Left renal pelvis (tissue), 4 donors: ENCODE measurements at places on chromosomes 16 and 17. TPM values are rescaled to one million over a fixed set of nuclear protein-coding genes. Genes with fewer than 3 reads are reported as not detected.
A peak's percentile ranks its signal among the peaks of the same experiment; 100 is the strongest.

POLR3E gene
- polyA plus RNA-seq: 43.8 TPM

CCT6B gene
- polyA plus RNA-seq: 4.8 TPM

TBC1D3H gene
- not detected for polyA plus RNA-seq

RCVRN gene
- 0.38 TPM for polyA plus RNA-seq

BRICD5 gene
- polyA plus RNA-seq: 5.7 TPM

KCNJ18 gene
- polyA plus RNA-seq: not detected

ZACN gene
- polyA plus RNA-seq: 1.6 TPM

CEP131 gene
- polyA plus RNA-seq: 12.3 TPM

C17orf78 gene
- polyA plus RNA-seq: not detected

MYL4 gene
- 2.2 TPM for polyA plus RNA-seq

DNA sequence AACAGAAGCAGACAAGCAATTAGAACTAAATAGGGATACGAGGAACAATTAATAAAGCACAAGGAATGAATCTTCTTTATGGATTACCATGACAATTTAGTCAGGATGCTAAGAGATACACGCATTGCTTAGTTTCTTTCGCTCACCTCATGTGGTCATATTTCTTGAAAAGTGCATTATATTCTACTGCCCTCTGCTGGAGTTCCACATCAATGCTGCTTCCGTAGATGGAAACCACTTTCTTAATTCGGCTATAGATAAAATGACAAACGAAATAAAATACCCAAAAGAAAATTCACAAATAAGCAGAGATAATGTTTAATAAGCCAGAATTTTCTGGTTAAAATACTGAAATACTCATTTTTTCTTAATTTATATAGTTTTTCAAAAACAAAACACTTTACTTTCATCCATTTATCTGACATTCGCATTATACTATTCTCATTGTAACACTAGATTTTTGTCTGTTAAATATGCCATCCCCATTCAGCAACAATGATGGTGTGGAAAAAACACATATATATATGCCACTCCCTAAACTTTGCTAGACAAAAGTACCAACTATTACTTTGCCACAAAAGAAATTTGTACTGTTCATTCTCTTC is 22.0 kb upstream of the PHLPP2 start:
- DNase-seq: peak; percentile 9

DNA sequence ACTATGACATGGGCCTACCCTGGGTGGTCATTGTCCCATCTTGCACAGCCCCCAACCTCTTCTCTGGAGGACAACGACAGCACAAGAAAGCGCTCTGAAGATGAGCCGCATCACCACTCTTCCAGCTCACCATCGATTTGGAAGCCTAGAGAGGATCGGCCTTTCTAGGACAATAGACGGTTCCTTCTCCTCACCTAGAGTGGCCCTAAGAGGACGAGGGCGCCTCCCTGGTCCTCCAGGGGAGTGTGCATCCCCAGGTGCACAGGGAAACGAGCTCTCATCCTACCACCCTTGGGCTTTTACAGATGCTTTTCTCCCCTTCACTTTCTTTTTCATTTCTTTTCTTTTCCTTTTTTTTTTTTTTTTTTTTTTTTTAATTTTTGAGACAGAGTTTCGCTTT is 20.3 kb upstream of the SLC52A1 start:
- no peak for DNase-seq

GRCh38 chr16:89319886-89320781 is 102.6 kb downstream of the ZNF778 start:
- no peak for DNase-seq

DNA sequence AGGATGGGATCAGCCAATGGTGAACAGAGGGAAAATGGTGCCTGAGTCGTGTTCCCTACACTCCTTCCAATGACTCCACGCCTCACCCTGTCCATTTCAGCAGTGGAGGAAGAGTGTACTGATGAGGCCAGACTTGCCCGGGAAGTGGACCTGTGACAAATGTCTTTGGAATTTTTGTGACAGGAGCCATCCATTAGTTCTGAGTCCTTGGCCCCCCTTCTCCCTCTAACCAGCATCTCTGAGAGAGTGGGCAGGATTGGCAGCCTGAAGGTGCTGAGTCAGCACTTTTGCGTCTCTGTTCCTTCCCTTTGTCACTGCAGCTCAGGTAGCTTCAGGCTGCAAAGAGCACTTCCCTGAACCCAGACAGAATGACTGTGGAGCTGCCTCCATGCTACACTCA is 30.8 kb downstream of the BEAN1 start:
- no peak for DNase-seq

DNA sequence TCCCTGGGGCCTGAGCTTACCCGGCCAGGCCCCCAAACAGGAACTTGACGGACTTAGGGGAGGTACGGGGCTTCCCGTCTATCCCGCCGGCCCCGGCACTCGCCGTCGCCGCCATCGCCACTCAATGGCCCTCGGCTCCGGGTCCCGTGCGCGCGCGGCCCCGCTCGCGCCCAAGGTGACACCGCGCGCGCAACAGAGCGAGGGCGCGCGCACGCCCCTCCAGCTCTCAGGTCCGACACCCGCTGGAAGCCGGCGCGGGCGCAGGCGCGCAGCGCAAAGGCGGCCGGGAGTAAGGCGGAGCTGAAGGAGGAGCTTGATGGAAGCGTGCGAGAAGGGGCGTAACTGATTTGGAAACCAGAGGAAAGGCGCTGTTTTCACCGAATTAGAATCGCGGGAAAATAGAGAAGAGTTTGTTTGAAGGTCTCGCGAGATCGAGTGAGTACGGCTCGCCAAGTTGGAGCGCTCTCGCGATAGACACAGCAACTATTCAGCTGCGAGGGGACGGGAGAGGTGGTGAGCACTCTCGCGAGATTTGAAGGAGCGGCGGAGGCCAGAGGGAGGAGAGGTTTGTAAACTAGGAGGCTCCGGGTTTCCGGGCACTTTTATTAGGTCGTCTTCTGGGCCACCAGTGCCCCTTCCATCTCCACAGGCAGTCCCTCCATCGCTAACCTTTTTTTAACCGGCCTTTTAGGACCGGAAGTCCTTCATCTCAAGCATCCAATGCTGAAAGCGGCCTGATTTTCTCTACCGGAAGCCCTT is at the start of the genes RNF167 and SLC25A11:
Gene RNF167 (plus strand): TSS at position 473 of the 759 bp plus-strand sequence. CDS start 642 bp downstream, outside the sequence.
Gene SLC25A11 (minus strand): TSS at position 251 of the 759 bp plus-strand sequence. CDS start 136 bp downstream, at position 115.
- peak; percentile 98 for DNase-seq

DNA sequence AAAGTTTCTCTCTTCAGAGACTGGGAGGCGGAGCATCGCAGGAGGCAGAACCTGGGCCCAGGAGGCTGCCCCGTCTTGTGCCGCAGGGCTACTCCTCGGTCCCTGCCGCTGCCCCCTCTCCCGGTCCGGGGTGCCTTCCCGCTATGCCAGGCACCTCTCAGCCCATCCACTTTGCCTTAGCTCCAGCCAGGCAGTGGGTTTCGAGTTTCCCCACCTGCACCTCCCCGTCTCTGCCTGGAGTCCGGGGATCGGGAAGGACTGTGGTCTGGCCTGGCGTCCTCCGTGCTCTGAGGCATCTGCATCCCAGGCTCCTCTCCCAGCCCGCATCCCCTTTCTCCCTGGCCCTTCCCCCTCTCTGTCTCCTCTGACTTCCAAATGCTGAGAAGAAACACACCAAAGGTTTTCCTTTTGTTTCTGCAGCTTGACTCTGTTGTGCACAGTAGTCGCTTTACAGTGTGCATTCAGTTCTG is 26.8 kb upstream of the PIK3R6 start:
- DNase-seq: no peak

DNA sequence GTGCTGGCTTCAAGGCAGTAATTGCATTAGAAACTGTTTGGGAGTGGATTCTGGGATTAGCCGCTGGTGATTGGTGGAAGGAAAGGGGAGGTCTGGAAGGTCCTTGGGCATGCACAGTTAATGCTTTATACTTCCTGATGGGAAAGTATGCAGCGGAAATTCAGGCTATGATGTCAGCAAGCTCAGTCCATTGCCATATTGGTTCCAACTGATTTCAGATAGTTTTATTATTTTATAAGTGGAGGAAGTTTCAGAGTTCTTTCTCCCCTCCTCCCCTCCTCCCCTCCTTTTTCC is 8.1 kb upstream of the CMTR2 start:
- DNase-seq: no peak

- DNase-seq: no peak
Observed at GRCh38 chr17:3762922-3763776, 37.8 kb downstream of the ITGAE start.

GRCh38 chr16:50124769-50125168 is 28.3 kb upstream of the TENT4B start:
- no peak for DNase-seq

- no peak for DNase-seq
Observed at GRCh38 chr16:5982979-5983378, 885.4 kb upstream of the EEF2KMT start.

GRCh38 chr17:6489016-6489550 is 44.8 kb downstream of the PIMREG start:
- no peak for DNase-seq

DNA sequence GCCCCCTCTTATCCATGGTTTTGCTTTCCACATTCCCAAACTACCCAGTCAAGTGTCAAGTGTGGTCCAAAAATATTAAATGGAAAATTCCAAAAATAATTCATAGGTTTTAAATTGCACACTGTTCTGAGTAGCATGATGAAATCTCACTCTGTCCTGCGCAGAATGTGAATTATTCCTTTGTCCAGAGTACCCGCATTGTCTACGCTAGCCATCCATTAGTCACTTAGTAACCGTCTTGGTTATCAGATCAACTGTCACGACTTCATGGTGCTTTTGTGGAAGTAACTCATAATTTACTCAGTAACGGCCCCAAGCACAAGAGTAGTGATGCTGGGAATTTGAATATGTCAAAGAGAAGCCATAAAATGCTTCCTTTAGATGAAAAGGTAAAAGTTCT is 94.9 kb downstream of the SLC39A11 start:
- no peak for DNase-seq

GRCh38 chr17:44198721-44199552 is 747 bp downstream of the ATXN7L3 start:
- no peak for DNase-seq

DNA sequence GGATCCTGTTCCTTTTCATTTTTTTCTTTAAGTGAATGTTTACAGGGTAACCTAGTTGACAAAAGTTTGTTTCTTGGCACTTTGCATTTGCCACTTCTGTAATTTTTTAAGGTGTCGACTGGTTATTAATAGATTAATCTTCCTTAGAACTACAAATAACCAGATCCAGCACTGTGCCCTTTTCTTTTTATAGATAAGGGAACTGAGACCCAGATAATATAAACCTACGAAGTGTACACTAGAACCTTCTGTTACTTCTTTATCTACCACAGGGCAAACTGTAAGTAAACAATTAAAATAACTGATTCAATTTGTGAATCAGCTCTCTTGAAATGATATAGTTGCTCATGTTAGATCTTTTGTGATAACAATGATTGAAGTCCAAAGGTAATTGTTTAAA is 55.4 kb downstream of the NLK start:
- no peak for DNase-seq

GRCh38 chr17:2271985-2272702 is 31.4 kb downstream of the SMG6 start:
- no peak for DNase-seq

DNA sequence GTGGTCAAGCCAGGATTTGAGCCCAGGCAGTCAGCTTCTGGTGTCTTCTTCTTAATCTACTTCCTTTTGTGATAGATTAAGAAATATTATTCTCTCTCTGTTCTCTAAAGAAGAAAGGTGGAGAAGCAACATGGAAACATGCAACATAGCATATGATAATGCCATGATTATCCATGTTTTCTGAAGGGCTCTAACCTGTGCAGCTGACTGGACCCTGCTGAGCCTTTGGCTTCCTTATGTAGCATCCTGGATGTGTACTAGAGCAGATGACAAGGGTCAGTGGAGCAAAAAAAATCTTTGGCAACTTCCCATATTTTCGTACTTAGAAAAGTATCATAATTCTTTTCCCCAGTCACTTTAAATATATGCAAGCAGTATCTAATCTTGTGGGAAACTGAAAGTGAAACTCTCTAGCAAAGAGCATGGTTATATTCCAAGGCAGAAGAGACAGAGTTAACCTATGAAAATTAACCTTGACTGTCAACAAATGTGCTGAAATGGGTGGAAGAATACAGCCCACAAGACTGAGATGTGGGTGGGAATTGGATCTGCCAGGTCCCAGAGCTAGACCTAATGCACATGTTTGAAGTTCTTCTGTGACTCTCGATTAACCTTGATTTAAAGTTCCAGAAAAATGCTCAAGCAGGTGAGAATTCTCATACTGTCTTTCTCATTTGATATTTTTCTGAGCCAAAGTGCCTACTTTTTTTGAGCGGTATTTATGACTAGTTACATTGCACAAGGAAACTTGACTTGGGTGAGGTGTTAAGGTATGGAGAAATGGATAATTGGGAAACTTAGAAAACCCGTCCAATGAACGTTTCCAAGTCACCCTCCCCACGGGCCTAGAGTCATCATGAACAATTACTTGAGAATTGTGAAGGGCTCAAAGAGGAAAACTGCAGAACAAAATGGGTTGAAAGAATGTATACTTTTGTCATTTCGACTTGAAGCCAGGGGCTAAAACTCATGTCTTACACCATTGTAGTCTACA is 248.6 kb downstream of the FTO start:
- peak; percentile 21 for DNase-seq

GRCh38 chr16:28898266-28898665 is 20.0 kb downstream of the ATP2A1 start:
- no peak for DNase-seq

DNA sequence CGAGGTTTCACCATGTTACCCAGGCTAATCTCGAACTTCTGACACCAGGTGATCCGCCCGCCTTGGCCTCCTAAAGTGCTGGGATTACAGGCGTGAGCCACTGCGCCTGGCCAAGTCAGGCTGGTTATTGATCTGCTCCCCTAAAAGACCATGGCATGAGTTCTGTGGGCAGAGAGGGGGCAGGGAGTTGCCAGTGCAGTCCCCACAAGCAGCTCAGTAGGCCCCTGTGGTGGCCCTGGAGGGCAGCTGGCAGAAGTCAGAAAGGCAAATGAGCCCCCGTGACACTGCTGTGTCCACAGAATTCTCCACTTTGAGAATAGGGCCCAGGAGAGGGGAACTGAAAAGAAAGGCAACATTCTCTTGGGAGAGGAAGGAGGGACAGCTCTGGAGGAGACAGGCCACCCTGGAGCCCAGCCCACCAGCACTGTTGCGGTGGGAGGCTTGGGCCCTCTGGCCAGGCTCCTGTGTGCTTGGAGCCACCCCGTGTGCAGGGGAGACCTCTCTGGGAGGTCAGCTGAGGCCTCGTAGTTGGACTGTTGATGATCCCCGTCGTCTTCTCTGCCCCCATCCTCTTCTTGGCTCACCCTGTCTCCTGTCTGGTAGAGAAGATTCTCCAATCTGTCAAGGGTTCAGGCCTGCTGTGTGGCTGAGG is 2.1 kb upstream of the AMDHD2 start:
- no peak for DNase-seq

DNA sequence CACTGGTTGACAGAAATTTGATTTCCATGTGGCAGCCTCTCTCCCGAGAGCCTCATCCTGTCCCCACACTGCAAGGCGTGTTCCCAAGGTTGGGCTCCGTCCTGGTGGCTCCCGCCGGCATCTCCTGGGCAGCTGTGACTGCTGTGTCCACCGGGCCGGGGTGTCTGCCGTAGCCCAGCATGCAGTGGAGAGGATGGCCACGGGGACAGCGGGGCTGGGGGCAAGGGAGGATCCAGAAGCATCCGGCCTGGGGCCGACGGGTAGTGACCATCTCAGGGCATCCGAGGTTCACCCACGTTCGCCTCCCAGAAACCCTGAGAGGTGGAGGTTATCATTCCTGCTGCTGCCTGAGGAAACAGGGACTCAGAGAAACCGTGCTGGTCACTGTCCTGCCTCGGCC is 7.3 kb upstream of the RAB40B start:
- no peak for DNase-seq
